HFFc6 (cell line): ENCODE measurements at places on chromosomes 7 and 10. TPM values are rescaled to one million over a fixed set of nuclear protein-coding genes. Genes with fewer than 3 reads are reported as not detected.

DNA sequence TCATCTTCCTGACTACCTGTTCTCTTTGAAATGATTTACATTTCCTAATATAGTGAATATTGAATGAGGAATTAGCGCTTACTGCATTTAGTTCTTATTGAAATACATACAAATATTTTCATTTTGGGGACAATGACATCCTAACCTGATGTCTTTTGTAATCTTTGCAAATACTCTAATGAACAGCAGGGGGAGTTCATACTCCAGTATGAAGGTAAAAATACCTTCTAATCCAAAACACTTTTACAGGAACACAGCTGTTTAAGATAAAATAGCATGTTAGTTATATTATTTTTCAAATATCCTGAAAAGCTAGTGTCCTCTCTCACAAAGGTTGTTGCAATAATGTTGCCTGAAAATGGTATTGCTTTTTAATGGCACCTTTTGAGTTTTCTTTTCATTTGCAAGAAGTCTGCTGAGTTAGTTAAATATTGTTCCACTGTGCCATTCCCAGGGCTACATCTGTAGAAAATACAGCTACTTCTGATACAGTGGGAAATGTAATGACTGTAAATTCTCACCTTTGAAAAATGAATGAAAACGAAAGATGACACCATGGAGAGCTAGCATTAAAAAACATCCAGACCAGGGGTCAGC lies 400.0 kb downstream of the PHF14 start:
- no peak for DNase-seq

- no peak for DNase-seq
Observed at GRCh38 chr7:83873459-83873858, 224.5 kb upstream of the SEMA3E start.

OPN4 gene
- not detected in 3 replicates for total RNA-seq

CRHR2 gene
- total RNA-seq: not detected in 3 replicates

DNA sequence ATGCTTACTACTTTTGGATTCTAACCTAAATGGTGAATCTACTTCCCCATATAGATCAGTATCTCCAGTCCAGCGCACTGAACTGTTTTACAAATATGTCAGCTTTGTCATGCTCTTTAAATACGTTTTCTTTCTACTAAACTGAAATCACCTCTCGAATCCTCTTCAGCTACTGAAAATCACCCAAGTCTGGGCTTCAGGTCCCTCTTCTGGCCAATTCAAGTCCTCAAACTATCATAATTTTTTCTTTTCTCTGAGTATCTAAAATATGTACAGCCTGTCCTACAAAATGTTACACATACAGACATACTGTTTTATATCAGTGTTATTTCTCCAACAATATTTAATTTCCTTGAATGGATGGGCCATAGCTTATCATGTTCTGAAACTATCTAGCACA lies 84.2 kb downstream of the CACNA2D1 start:
- DNase-seq: no peak

NPY4R2 gene
- total RNA-seq: 0.20 TPM in 1 of 3 replicates, not detected in the others

- DNase-seq: no peak
Observed at GRCh38 chr10:90075995-90076394, 374.6 kb downstream of the KIF20B start.

GRCh38 chr10:110959379-110960332 lies 40.3 kb downstream of the SHOC2 start:
- DNase-seq: no peak

FGFBP3 gene
- total RNA-seq: 0.53 to 0.74 TPM (median 0.69 TPM) in 3 replicates

TMEM196 gene
- total RNA-seq: not detected in 3 replicates

DNA sequence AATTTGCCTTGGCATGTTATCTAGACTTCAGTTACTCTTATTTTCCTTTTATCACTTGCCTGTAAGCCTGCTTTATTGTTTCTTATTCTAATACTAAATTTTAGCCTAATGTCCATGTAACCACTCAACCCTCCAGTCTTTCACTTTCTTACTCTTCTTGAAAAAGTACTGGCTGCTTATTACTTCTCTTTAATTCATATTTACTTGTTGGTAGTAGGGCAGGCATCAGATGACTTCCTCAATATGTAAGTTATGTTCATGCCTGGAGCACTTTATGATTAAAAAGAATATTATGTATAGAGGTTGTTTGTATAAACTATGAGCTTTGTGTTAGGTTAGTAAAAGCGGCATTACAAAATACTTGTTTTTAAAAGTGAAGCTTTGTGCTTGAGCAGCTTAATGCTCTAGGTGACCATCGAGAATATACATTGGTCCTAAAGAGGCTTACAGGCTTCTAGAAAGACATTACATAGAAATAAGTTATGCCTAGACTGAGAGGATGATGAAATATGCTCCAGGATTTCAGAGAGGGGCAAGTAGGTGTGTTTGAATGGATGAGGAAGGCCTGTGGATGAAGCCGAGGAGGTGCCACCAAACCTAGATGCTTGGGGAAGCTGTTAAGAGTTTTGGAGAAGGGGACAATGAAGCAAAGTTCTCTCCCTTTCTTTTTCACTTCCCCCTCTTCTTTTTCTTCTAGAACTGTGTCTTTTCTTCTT lies 207.1 kb upstream of the HDAC9 start:
- no peak for DNase-seq

DNA sequence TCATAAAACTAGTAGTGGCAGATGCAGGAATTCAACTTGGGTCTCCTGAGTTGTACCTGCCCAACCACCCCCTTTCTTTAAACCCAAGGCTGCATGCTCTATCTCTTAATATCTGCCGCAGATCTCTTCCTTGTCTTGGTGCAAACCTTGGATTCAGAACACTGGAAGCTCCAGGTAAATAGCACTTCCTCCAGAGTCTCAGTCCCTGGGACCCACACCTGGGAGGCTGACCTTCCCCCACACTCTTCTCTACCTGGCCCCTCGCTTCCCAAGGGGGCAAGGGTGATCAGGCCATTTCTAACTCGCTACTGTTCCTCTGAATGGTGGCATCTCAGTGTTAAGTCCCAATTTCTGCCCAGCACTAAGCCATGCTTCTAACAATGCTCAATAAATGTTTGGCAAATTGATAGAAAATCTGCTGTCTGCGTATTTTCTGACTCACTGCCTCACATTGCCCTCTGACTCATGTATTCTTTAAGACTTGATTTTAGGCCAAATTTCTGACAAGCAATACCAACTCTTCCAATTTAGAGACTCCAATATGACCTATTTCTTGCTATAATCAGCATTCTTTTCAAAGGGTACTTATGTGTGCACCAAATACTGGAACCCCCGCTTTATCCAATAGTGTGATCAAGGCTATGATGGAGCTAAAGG lies 68.0 kb upstream of the PPP1R3C start:
- DNase-seq: peak; percentile 52

- DNase-seq: no peak
Observed at GRCh38 chr10:114718374-114718773, 60.3 kb upstream of the ABLIM1 start.

- peak; percentile 73 for DNase-seq
Observed at GRCh38 chr7:139682136-139683013, 95.4 kb downstream of the HIPK2 start.
